ENCODE measurements at places on chromosomes 11 and 22.

DNA sequence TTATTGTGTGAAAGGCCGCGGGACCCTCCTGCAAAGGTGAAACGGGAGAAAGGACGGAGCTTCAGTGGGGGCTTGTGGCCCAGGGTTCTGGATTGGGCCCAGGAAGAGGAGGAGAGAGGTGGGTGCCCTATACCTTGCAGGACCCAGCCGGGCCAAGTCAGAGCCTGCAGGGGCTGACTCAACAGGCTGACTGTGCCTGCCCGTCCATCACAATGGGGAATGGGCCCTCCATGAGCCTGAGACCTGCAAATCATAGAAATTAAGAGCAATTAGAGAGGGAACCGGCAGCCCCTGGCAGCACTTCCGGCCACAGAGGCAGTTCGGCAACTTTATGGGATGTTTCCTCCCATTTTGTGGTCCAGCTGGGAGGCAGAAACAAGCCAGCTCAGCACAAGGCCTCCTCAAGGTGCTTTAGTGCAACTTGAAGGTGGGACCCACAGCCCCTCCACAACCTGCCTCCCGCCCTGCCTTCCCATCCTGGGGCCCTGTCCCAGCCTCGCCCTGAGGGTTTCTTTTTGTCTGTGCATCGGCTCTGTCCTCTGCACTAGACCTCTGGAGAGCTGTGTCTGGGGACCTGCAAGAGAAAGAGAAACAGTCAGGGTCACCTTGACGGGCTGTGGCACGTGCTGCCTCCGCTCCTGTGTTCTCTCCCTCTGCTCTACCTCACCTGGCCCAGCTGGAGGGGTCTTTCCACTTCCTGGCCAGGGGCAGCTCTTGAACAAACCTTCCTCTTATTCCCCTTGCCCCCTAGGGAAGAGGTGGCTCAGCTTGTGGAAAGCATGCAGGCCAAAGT lies 19.1 kb upstream of the NECTIN1 start:
- DNase-seq = no peak

- no peak for DNase-seq
Measured at GRCh38 chr11:64881476-64881875, 3.1 kb upstream of the EHD1 start.

GRCh38 chr11:110373051-110373702 lies 56.6 kb upstream of the FDX1 start:
- no peak for DNase-seq

- no peak for DNase-seq
Measured at GRCh38 chr11:65251476-65251875, 10.3 kb upstream of the POLA2 start.

DNA sequence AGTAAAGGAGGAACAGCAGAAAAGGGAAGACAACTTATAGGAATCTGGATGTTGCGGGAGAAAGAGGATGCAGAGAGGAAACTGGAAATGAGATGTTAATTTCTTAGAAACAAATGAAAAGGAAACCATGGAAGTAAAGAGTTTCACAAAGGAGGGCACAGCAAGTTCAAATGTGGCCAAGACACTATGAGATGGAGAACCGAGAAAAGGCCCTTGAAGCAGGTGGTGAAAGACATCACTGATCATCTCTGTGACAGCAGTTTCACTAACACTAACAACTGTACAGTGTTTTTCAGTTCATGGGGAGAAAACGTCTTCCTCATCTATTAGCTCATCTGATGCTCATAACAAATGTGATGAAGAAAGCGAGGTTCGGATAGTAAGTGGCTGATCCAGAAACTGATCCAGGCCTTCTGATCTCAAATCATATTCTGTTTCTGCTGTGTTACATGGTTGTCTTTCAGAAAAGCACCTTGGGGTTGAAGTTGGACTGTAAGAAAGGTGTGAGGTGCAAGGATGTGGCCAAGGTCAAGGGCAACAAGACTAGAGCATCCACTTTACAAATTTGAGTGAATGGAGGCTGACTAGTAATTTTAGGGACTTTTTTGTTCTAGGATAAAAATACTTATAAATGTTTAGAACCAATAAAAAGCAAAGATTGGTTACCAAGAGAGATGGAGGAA lies 492.1 kb upstream of the CADM1 start:
- DNase-seq = no peak

DNA sequence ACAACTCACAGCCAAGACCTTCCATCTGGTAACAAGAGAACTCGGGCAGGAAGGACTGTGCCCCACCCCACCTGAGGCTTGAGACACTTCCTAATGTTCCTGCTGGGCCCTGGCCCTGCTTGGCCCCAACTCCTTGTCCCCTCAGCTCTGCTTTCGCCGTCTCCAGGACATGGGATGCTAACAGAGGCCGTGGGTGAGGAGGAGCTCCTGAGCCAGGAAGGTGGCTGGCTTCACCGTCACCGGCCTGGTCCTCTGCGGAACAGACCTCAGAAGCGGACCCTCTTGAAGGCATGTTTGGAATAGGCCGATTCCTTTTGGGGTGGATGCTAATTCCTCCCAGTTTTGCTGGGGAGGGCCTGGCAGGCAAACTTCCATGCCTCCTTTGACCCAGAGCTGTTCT lies 154.3 kb downstream of the CACNA1I start:
- DNase-seq = no peak

DNA sequence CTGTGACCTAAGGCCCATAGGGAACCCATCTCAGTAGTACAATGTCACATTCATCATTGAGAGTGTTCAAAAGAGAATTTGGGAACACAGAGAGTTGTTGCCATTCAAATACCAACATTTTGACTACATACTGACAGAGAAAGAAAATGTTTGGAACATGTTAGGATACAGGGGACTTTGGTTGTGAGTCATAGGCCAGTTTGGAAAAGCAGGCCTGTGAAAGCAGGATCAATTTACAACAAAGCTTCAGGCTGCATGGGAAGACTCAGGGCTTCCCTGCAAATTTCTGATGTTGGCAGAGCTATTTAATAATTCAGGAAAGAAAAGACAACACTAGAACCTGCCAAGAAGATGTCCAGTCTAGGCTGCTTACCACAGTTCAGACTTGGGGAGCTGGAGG lies 374 bp downstream of the NLRP10 start:
- DNase-seq = no peak

DNA sequence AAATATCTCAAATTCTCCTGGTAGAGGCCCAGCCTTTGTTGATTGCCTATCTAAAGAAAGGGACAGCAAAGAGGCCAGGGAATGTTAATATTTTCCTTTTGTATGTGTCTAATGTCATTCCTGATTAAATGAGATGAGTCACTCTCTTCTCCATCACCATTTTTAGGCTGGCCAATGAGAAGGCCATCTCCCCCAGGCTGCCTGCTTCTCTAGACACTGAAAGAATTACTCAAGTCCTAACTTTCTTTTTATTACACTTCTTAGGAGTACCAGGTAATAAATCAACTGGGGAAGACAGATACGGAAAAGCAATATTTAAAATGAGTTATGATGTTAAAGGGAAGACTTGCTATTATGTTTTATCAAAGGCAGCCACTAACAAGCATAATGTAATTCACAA lies 259.2 kb upstream of the SORL1-AS1 start:
- no peak for DNase-seq

- no peak for DNase-seq
Measured at GRCh38 chr11:39361557-39361956, 2097.9 kb downstream of the LRRC4C start.

- DNase-seq = peak; percentile 18
Measured at GRCh38 chr11:93655047-93655446, 6.4 kb upstream of the CEP295 start.

- DNase-seq = no peak
Measured at GRCh38 chr11:96197103-96197502, 145.9 kb downstream of the MAML2 start.

DNA sequence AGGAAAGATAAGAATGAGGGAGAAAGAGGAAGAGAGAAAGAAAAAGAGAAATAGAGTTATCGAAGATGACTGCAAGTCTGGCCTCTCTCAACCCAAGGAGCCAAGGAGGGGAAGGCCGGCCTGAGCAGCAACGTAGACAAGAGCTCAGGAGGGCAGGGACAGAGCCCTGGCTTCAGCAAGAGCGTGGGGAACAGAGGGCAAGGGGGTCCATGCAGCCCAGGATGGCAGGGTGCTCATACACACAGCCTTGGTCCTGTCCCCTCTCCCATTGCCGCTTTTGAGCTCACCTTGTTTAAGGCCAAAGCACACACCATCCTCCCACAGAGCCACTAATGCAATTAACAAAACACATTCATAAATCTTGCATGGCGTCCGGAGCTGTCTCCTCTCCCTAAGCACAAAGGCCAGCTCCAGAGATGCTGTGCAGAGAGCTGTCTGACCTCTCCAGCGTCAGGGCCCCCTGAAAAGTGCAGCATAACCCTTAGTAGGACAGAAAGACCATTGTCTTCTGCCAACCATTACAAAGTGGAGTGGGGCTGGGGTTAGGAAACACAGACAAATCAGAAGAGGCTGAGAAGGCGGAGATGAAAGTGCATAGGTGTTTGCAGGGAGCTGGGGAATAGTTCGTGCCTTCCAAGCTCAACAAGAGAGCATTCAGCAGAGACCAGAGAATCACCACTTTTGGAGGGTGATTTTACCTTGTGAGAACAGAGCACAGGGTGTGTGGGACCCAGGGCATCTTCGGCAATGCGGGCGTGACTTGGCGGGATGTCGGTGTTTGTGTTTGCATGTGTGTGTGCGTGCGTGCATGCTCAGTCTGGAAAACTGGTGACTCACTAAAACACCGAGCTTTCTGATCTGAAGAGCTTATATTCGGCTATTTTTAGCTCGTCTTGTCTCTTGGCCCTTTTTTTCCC lies 28.2 kb upstream of the JAM3 start:
- DNase-seq = no peak

- DNase-seq = no peak
Measured at GRCh38 chr11:57015679-57016078, 27.0 kb downstream of the OR5AK2 start.

- DNase-seq = no peak
Measured at GRCh38 chr11:93585758-93586157, 42.6 kb upstream of the SMCO4 start.

DNA sequence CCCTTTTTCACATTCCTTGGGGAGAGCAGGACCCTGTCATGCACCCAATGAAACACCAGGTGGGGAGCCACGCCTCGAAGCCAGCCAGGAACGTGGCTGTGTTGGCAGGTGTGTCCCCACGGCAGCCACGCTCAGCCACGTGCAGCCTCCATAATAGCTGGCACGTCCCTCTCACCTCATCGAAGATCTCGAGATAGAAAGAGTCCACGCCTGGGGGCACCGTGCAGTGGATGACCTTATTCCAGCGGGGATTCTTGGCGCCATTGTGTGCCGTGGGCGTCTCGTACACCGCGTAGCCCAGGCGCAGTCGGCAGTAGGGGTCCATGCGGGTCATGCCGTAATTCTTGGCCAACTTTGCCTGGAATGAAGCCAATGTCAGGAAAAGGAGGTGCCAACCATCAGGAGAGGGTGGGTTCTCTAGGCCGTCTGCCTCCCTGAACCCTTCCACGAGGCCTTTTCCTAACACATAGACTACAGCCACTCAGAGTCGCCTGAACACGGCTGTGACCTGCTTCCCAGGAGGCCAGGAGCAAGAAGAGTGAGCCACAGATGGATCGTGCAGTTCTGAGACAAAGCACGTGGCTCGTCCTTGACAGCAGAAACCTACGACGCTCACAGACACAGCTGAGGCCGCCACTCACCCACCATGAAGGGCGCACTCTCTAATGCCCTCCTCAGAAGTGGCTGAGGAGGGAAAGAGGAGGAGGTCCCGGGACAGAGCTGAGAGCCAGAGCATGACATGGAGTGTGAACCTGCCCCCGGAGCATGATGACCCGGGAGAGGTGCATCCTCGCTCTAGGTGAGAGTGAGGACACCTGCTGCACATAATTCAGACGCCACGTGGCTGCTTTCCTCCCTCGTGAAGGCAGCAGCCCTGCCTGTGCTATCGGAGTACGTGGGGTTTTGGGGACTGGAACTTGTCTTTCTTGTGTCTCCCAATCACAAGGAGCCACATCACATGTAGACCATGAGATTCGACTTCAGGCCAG lies 19.1 kb downstream of the TOLLIP start:
- DNase-seq = no peak

GRCh38 chr11:30938171-30938570 lies 352.0 kb upstream of the MPPED2 start:
- no peak for DNase-seq

GRCh38 chr11:131817687-131818188 lies 447.3 kb downstream of the NTM start:
- DNase-seq = no peak

GRCh38 chr11:71076525-71077304 lies 175.7 kb downstream of the SHANK2 start:
- no peak for DNase-seq

DNA sequence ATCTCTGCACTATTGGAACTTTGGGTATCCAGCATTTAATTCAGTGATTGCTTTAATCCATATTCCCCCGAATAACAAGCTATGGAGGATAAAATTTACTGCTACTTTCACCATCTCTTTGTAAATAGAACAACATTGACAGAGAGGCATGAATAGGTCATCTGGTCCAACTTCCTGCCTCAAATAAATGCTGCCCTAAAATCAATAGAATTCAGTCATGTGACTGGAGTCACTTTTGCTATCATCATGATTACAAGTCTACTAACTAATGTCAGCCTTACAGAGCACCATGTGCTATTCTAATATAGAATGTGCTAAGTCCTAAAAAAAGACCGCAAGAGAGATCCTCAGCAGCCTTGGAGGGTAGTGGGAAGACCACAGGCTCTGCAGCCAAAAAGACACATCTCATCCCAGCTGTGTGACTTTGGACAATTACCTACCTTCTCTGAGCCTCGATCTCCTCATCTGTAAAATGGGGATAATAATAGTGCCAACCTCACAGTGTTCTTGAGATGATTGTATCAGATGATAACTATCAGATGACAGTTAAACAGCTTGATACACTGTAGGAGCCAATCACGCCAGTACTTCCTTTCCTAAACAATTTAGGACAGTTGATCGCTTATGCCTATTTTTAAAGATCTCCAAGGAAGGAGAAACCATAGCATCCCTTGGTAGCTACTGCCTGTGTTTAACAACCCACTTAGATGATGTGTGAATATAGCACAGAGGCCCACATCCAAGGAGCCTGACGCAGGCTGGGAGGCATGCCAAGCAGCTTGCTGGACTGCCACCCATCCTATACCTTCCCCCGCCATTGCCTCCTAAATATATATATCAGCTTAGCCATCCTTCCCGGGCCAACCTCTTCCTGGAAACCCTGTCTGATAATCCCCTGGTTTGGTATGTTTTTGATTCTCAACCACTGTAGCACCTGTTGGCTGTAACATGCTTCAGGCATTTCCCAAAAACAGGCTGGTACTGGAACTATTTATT lies 77.3 kb upstream of the PHF21A start:
- no peak for DNase-seq

GRCh38 chr11:112100462-112100861 lies 13.8 kb downstream of the SDHD start:
- no peak for DNase-seq

DNA sequence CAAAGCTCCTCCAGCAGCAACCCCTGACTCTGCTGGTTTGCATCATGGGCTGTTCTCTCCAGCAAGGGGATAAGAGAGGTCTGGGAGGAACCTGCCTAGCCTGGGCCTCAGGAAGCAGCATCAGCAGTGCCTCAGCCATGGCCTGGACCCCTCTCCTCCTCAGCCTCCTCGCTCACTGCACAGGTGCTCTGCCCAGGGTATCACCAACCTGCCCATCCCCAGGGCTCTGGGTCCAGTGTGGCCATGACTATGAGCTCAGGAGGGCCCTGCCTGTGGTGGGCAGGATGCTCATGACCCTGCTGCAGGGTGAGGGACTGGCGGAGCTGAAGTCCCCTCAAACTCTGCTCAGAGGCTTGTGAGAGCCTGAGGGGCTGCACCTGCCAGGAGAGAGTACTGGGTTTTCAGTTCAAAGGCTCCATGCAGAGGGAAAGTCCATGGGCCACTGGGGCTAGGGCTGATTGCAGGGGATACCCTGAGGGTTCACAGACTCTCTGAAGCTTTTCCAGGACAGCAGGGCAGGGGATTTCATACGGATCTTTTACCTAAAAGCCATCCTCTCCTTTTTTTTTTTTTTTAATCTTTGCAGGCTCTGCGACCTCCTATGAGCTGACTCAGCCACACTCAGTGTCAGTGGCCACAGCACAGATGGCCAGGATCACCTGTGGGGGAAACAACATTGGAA lies 115.8 kb upstream of the IGLL5 start:
- no peak for DNase-seq

Data from NCI-H524 (cell line).